ENCODE measurements at places on chromosomes 7 and 10. TPM values are rescaled to one million over a fixed set of nuclear protein-coding genes. Genes with fewer than 3 reads are reported as not detected.
A peak's percentile ranks its signal among the peaks of the same experiment; 100 is the strongest.

The ZNF212 gene
- polyA plus RNA-seq, result 9.9 TPM

The AZGP1 gene
- 1.2 TPM for polyA plus RNA-seq

The HOXA2 gene
- polyA plus RNA-seq, result 0.99 TPM

DNA sequence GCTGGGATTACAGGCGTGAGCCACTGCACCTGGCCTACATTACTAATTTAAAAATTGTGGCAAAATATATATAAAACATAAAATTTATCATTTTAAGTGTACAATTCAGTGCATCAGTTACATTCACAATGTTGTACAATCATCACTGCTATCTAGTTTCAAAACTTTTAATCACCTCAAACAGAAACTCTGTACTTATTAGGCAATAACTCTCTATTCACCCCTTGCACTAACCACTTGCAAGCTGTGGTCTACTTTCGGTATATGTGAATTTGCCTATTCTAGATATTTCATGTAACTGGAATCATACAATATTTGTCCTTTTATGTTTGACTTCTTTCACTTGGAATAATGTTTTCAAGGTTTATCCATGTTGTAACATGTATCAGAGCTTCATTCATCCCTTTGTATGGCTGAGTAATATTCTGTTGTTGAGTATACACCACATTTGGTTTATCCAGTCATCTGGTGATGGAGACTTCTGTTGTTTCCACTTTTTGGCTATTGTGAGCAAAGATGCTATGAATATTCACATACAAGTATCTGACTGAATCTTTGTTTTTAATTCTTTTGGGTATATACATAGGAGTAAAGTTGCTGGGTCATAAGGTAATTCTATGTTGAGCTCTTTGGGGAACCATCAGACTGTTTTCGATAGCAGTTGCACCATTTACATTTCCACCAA is 14.3 kb upstream of the ELOVL3 start:
- DNase-seq, result no peak

GRCh38 chr7:33054261-33054964 is 8.2 kb downstream of the NT5C3A start:
- DNase-seq, result no peak

DNA sequence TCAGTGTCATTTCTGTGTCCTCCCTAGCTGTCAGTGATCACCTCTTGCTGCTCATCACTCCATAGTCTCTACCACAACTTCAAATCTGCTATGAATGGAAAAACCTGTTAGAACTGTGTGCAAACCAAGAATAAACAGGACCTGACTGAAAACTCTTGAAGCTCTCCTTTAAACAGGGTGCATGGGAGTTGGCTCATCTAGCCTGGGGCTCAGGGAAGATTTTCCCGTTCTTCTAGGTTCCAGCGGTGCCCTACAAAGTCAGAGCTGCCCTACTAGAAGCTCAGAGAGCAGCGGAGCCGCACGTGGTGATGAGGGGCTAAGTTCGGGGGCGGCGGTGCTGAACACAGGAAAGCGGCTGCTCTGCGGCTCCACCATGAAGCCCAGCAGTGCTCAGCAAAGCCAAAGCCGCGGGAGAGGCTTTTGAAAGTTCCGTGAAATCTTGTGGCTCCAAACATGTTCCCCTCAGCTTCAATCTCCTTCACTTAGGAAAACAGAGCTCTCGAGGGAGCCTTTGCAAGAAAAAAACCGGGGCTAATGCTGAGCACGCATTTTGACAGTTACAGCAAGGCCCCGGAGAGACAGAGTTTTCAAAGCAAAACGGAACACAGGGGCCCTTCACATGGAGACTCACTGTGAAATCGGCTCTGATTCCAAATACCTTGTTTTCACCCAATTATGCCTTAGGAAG is 30.5 kb downstream of the RGS10 start:
- DNase-seq, result no peak

DNA sequence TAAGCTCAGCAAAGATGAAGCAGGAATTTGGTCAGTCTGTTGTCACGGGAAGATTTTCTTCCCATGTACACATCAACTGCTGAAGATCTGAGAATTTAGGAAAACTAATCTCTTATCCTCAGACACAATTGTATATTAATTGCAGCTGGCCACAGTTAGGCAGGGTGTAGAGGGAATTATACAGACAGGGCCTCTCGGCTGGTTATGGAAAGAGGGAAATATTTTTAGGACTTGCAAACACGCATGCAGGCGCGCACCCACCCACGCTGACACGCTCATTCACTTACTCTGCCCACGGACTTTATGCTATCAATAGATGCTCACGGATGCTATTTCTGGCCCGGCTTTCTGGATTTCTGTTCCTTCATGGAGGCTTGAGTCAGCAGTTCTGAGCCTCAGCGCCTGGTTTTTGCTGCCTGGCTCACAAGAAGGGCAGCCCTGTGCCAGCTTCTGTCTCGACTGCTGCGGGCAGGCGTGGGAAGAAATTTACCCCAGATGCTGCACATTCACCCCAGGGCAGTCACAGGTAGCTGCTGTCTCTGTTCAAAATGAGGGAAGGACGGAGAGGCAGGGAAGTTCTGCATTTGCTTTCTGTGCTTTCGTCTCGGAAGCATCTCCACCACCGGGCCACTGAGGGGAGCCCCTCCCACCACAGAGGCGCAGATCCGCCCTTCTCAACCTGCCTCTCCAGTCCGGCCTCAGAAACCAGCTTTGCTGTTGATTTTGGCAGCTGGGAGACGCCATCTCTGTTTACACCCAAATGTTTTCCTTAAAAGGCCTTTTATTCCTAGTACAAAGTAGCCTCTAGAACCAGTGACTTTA is 116.3 kb upstream of the BTBD16 start:
- DNase-seq, result no peak

- DNase-seq, result peak; percentile 75
Measured at GRCh38 chr7:36303202-36304098, 86.2 kb upstream of the ANLN start.

GRCh38 chr10:117745301-117745700 is 202.8 kb downstream of the EMX2 start:
- DNase-seq, result no peak

DNA sequence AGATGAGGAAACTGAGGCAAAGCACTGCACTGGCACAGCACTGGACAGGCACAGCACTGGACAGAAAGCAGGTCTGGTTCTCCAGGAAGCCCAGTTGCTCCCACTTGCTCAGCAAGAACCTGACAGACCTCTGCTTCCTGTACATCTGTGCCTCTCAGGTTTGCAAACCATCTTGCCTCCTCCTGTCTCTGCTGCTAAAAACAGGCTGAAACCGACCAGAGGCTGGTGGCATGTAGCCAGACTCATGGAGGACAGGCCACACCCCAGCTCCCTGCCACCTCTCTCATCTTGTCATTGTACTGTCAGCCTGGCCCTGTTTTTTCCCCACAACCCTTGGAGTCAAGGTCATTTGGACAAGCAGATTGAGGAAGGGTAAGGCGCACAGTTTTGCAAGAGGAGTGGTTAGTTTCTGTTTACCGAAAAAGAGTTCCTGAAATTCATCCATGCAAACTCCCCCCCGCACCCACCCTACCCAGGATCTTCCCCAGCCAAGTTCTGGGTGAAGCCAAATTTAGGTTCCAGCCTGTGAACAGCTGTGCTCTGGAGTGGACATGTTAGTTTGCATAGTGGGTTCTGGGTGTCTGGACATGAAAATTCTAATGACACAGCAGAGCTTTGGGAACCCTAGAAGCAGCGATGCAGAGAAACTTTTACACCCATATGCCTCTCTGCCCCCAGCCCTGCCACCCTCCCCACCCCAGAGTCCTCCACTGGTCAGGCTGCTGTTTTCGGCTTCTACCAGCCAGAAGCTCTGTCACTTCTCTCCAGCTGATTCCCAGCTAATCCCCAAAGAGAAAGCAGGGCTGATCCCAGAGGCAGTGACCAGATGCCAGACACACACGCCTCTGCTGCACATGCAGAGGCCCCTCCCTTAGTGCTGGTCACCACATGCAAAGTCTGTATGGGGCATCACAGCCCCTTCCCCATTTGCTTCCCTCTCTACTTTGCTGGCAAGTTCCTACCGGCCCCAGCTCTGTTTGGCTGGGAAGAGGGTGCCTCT is 8.5 kb upstream of the C10orf105 start:
- DNase-seq, result peak; percentile 73

GRCh38 chr7:16023503-16023902 is 337.0 kb upstream of the MEOX2 start:
- DNase-seq, result no peak

GRCh38 chr7:82319674-82320118 is 123.9 kb downstream of the CACNA2D1 start:
- DNase-seq, result peak; percentile 32

- DNase-seq, result no peak
Measured at GRCh38 chr7:131506597-131506996, 49.8 kb downstream of the PODXL start.

- no peak for DNase-seq
Measured at GRCh38 chr7:2687338-2687869, 598 bp upstream of the AMZ1 start.

Measured in hindlimb muscle (tissue), 1 donor.